ENCODE measurements at places on chromosomes 13 and 19.

- no peak for DNase-seq
Observed at GRCh38 chr19:39937094-39937720, 2.8 kb upstream of the FCGBP start.

- DNase-seq, result no peak
Observed at GRCh38 chr19:50036908-50037307, 11.1 kb downstream of the ZNF473 start.

DNA sequence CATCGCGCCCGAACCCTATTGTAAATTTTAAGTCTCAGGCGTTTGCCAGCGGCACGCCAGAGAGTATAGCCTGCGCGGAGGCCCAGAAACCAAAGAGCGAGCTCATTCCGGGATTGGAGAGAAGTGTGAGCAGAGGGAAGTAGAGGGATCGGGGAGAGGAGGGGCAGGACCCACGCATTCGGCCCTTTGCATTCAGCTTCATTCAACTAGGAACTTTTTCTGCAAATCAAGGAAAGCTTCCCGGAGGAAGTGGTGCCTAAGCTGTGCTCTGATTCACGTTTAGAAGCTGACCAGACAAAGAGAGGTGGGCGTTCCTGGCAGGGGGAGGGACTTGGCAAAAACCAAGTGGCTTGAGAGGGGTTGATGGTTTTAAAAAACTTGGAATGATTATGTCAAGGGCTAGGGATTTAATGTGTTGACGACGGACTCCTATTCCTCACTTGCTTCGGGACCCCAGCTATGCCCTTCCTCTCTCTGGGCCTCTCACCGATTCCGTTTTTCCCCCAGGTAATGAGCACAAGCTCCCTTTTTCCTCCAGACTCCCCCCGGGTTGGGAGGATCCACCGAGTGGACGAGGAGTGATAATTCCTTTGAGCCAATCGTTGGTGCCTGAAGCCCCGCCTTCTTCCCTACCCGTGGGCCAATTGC, 811 bp upstream of the PRMT1 start:
- no peak for DNase-seq

- no peak for DNase-seq
Observed at GRCh38 chr19:18587962-18588610, 512 bp upstream of the REX1BD start.

GRCh38 chr13:27161980-27162379, 9.6 kb downstream of the USP12 start:
- DNase-seq, result no peak

- peak; percentile 48 for DNase-seq
Observed at GRCh38 chr19:21569494-21569865, 64.1 kb downstream of the ZNF429 start.

- peak; percentile 70 for DNase-seq
Observed at GRCh38 chr13:97028441-97029299, 34.4 kb upstream of the OXGR1 start.

GRCh38 chr13:75705395-75705794, 69.3 kb downstream of the LMO7 start:
- DNase-seq, result peak; percentile 61

DNA sequence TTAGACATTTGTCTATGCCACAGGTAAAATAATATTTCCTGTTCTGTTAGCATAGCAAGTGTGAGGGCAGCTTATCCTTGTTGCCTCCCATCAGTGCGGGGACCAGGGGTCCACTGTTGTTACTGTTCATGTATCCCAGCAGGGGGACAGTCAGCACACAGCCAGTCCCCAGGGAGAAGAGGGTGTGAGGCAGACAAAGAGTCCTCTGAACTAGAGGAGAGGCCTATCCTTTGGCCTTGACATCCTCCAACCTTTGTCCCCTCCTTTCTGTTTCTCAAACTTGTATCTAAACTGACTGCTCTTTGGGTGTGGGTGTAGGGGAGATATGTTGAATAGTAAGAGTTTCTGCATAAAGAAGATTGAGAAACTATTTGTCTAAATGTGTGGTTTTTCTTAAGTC, 2.9 kb upstream of the GPR18 start:
- DNase-seq, result no peak

GRCh38 chr13:51760592-51760991, 43.4 kb downstream of the DHRS12 start:
- peak; percentile 90 for DNase-seq

DNA sequence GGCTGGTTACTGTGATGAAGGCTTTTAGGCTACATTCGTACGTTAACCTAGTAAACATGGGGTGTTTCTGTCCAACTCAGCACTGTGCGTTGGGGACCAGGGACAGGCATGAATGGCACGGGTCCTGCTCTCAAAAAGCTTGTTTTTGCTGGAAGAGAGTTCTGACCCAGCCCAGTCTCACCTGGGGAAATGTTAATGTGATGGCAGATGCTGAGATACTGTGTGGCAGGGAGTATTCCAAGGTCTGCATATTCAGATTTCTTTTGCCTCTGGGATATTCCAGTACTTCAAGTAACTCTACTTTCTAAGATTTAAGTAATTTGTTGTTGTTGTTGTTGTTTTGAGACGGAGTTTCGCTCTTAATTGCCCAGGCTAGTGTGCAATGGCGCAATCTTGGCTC, 13.7 kb downstream of the CUL4A start:
- no peak for DNase-seq

- DNase-seq, result peak; percentile 59
Observed at GRCh38 chr19:18274219-18274780, at the start of gene IQCN. Gene IQCN, minus strand, starts transcription at chr19:18274452. Its CDS starts 4,974 bp downstream, at chr19:18269478.

GRCh38 chr13:71866335-71867130, 471 bp downstream of the DACH1 start:
- DNase-seq, result peak; percentile 73

- DNase-seq, result peak; percentile 74
Observed at GRCh38 chr13:111184458-111185401, 69.6 kb downstream of the ARHGEF7 start.

DNA sequence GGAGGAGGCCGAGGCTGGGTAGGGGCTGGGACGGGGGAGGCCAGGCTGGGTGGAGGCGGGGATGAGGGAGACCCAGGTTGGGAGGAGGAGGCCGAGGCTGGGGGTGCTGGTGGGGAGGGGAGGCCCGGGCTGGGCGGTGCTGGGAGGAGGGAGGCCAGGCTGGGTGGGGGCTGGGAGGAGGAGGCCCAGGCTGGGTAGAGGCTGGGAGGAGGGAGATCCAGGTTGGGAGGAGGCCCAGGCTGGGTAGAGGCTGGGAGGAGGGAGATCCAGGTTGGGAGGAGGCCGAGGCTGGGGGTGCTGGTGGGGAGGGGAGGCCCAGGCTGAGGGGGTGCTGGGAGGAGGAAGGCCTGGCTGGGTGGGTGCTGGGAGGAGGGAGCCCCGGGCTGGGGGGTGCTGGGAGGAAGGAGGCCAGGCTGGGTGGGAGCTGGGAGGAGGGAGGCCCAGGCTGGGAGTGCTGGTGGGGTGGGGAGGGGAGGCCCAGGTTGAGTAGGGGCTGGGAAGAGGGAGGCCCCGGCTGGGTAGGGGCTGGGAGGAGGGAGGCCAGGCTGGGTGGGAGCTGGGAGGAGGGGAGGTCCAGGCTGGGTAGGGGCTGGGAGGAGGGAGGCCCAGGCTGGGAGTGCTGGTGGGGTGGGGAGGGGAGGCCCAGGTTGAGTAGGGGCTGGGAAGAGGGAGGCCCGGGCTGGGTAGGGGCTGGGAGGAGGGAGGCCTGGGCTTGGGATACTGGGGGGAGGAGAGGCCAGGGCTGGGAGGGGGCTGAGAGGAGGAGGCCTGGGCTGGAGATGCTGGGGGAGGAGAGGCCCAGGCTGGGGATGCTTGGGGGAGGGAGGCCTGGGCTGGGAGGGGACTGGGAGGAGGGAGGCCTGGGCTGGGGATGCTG, 10.7 kb downstream of the TPGS1 start:
- DNase-seq, result peak; percentile 49

DNA sequence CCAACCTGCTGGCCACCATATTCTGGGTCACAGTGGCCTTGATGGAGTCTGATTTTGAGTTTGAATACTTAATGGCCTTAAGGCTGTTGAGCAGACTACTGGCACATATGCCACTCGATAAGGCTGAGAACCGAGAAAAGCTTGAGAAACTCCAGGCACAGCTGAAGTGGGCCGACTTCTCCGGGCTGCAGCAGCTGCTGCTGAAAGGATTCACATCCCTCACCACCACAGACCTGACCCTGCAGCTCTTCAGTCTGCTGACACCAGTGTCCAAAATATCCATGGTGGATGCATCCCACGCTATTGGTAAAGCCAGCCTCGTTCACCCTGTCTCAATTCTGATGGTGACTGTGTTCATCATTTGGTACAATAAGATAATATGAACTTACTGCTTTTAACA, 77.5 kb downstream of the ZAR1L start:
- DNase-seq, result no peak

- DNase-seq, result no peak
Observed at GRCh38 chr13:21608961-21609360, 5.0 kb upstream of the MICU2 start.

GRCh38 chr13:51801631-51802099, 2.3 kb downstream of the DHRS12 start:
- peak; percentile 52 for DNase-seq

DNA sequence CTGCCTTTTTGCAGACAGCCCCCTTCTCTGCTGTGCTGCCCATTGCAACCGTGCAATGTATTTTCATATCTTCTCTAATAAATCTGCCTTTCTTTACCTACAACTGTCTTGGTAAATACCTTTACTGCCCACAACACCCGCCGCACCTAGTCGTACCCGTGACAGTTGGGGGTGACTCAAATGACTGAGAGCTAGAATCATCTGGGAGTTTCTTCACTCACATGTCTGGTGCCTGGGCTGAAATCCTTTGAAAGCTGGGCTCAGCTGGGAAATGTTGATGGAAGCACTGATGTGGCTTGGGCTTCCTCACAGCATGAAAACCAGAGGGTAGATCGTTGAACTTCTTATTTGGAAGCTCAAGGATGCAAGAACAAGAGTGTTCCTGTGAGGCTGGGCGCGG, 2.8 kb upstream of the PNMA8A start:
- no peak for DNase-seq

DNA sequence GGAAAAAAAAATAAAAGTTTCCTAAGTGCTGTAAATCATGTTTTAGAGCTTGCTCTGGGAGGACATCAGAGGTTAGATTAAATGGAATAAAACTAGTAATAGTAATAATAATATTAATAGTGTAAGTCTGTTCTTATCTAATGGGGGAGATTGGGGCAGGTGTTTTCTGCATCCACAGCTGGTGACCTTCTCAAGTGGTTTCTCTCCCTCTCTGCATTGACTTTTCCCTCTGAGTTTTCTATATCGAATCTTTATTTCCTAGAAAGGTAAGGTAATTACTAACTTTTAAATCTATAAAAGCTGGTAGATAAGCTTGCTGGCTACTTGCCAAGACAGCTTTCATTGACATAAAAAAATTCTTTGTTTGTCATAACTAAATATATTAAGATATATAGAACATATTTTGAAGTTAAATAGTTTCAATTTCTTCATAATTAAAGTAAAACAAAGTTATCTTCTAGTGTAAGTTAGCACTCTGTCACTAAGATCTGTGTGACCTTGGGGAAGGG, 49.6 kb upstream of the DIAPH3 start:
- DNase-seq, result no peak

DNA sequence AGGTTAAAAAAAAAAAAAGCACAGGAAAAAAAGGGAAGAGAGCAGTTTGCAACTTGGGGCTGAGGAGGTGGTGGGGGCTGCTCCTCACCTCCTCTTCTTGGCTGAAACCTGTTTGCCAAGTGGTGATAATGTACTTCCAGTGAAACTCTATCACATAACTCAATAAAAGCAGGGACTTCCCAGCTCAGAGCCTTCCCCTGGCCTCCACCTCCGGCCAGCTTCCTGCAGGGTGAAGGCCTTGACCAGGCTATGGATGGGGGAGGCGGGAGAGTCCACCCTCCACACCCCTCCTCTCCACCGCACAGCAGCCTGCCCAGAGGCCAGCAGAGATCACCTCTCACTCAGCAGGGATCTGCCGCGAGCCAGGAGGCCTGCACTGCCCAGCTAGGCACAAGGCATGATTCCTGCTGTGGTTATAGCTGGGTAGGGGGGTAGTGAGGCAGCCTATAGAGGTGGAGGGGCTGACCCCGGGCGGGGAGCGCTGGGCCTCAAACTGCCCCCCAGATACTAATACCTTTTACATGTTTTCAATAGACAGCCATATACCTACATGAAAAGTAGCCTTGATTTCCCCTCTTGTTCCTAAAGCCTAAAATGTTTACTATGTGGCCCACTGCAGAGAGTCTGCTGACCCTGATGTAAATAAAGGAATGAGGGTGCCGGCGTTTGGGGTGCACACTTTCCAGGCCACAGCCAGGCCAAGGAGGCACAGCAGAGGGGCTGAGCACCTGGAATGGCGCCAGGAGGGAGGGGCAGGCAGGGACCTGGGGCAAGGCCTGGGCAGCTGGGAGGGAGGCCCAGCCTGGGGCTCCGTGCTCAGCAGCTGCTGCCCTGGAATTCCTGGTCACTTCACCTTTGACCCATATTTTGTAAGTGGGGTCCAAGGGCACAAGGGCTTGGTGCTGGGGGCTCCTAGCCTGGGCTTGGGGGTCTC, 10.3 kb downstream of the ZNF787 start:
- DNase-seq, result peak; percentile 37

GRCh38 chr13:27362064-27362751, 62.2 kb upstream of the GTF3A start:
- peak; percentile 92 for DNase-seq

- no peak for DNase-seq
Observed at GRCh38 chr13:51684076-51684475, 99.8 kb downstream of the WDFY2 start.

GRCh38 chr19:40716031-40716481, 630 bp downstream of the COQ8B start:
- DNase-seq, result no peak

DNA sequence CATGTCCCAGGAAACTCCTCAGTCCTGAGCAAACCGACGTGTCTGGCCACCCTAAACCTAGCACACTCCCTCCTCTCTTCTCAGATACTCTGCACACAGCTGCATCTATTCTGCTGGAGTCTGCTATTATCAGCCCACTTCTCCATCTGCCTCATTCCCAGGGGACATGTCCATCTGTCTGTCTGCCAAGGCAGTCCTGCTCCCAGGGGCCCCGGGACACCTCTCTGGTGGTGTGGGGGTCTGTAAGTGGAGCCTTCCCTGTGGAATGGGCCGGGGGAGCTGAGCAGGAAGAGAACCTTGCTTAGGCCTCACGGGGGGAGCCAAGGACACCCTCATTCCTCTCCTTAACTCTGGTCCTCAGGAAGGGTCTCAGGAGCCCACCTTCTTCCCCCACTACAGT, 72.7 kb downstream of the ERICH6B start:
- DNase-seq, result no peak

GRCh38 chr19:13173139-13173737, 23.0 kb downstream of the IER2 start:
- no peak for DNase-seq

- peak; percentile 23 for DNase-seq
Observed at GRCh38 chr19:3274942-3275582, 50.6 kb downstream of the CELF5 start.

GRCh38 chr19:14916848-14917247, 24.4 kb upstream of the OR7C2 start:
- no peak for DNase-seq

GRCh38 chr19:4375164-4376027, 25.0 kb downstream of the SH3GL1 start:
- DNase-seq, result peak; percentile 81

- no peak for DNase-seq
Observed at GRCh38 chr13:99279637-99280036, 21.5 kb upstream of the GPR18 start.

GRCh38 chr13:42392180-42392579, 120.2 kb downstream of the AKAP11 start:
- DNase-seq, result no peak

- DNase-seq, result no peak
Observed at GRCh38 chr13:24293746-24294145, 15.6 kb upstream of the C1QTNF9 start.

- no peak for DNase-seq
Observed at GRCh38 chr13:46182491-46182877, 507 bp upstream of the LCP1 start.
